ENCODE measurements at places on chromosomes 5 and 9.

DNA sequence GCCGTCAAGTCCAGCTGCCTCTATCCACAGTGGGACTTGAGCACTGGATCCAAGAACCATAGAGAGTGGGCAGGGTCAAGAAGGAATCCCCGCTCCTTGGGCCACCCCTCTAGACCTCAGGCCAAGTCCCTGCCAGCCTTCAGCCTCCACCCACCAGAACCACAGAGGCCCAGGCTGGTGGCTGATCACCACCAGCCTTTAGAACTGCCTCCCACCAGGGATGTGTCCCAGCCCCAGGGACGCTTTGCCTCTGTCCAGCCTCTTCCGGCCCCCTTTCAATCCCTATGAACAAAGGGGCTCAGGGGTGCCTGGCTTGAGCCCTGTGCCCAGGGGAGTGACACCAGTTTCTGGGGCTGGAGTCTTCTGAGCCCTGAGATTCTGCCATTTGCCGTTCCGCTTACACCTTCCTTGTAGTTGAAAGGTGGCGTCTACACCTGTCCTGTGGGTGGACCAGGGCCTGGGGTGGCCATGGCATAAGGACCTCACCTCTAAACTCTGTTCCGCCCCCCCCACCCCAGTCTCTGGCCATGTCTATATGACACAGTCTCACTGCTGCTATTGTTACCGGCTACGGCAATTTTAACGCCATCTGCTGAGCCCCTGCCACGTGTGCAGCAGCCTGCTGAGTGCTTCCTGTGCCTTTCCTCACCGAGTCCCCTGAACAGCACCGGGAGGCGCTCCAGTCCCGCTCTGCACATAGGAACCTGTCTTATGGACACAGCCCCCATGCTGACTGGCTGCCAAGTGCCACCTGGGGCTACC is 35.7 kb upstream of the ORM1 start:
- peak; percentile 24 for DNase-seq

DNA sequence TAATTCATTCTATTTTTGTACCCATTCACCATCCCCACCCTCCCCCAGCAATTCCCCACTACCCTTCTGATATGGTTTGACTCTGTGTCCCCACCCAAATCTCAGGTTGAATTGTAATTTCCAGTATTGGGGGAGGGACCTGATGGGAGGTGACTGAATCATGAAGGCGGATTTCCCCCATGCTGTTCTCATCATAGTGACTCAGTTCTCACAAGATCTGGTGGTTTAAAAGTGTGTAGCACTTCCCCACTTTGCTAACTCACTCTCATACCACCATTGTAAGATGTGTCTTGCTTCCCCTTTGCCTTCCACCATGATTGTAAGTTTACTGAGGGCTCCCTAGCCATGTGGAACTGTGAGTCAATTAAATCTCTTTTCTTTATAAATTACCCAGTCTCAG is 25.9 kb upstream of the TESK1 start:
- no peak for DNase-seq

DNA sequence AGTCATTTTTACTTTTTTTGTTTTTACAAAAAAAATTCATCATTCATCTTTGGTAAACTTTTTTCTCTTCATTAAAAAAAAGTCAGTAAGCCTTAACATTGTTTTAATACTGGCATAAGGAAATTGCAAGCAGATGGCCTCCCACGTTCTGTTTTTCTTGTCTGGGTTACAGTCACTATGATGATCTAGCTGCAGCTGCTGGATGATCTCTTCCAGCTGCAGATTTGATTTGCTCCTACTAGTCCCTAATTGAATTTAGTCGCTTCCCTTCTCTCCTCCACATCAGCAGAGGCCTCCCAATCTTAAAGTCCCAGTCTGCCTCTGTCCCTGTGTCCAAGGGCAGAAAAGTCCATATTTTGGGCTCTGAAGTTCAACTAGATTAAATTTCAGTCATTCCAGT is 106.8 kb upstream of the PTGER4 start:
- no peak for DNase-seq

- no peak for DNase-seq
These were observed 20.9 kb downstream of the FAM13B start for GRCh38 chr5:138011991-138012390.

- DNase-seq = no peak
These were observed 488.1 kb upstream of the PAPPA start for GRCh38 chr9:115665519-115665918.

GRCh38 chr5:51582871-51583394 is 199.7 kb downstream of the ISL1 start:
- no peak for DNase-seq

- DNase-seq = no peak
These were observed 86.7 kb upstream of the ICE1 start for GRCh38 chr5:5335700-5336264.

- DNase-seq = no peak
These were observed 232.5 kb downstream of the SPATA31A1 start for GRCh38 chr9:39587844-39588499.

DNA sequence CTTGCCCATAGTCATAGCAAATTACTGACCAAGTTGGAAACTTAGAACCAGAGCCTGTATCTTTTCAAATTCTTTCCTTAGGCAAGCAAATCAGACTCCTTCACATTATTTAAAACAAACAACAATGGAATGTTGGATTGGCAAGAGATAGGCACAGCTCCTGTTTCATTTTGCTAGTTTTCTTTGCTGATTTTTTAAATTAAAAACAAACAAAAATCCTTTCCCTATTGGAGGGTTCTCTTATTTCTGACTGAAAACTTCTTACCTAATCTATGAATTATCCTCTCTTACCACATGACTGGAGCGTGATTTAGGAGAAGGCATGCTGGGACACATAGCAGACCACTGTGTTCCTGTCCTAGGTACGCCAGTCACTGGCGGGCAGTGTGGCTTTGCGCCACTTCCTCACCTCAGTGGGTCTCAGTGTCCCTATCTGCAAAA is 63.0 kb downstream of the TTC39B start:
- no peak for DNase-seq

DNA sequence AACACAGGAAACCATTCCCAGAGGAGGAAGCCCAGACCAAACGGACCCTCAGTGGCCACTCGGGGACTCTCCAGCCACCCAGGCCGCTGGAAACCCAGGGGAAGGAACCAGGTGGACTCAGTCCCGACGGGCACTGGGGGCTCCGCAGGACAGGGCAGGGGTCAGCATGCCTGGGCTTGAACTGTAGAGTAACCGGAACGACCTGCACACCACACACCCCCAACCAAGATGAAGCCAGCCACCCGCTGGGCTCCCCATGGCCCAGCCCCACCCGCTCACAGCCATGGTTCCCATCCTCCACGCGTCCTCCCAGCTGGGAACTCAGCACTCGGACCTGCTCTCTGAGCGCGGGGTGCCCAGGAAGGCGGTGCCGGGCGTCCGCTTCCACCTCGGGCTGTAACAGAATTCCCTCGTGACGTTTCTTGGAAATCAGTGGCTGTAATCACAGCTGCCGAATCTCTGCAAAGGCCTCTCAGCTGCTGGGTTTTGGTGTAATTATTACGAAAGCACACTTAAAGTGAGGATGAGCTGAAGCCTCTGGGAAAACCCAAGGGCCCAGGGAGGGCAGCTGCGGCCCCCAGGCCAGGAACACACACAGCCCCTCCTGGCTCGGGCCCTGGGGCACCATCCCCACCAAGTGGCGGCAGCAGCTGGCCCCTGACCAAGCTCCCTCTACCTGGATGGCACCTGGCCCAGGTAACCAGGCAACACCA is 13.8 kb downstream of the NACC2 start:
- DNase-seq = no peak

- DNase-seq = no peak
These were observed 220.2 kb downstream of the ADAMTS6 start for GRCh38 chr5:65261499-65261898.

DNA sequence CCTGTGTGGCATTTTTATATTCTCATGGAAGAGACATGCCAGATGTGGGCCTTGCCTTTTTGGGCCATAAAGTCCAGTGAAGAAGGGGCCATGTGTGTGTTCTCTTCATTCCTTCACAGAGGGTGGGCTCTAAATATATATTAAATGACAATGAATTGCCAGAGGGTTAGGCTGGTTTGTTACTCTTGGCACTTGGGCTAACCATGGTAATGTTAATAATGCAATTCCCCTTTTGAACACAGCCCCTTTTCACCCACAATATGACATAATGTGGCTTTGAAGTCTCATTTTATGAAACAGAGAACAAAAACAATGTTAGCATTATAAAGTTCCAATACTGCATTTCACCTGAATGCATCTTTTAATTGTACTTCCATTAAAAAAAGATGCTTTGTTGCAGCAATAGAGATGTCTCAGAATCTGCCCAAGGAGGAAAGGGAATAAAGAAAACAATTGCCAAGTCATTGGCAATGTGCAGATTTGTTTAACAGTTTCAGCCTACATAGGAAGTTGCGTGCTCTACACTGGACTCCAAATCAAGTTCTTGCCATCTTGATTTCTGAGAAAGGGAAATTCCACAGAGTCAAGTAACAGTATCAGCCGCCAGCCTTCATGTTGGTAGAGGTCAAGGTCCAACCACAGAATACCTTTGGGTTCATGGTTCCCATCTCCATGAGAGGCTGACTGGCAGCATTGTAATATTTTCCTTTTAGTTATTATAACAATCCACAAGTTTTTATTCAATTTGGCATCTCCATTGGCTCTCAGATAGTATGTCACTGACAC is 141.9 kb downstream of the SLC12A2 start:
- DNase-seq = no peak

DNA sequence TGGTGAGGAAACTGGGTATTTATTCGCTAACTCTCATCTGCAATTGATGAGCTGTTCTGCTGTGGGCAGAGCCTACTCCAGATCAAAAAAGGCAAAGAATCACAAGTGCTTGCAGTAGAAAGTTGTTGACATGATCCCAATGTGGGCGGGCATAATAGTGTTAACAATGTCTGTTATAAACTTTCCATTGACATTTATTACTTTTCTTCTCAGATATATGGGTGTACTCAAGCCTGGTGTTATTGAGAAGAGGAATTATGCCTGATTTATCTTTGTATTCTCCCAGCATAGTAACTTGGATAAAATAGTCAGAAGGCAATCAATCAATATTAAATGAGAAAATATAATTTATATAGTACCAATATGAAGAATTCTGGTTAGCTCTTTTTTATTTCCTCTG is 47.8 kb downstream of the ZNF474 start:
- DNase-seq = no peak

GRCh38 chr5:53199882-53200281 is 90.3 kb upstream of the MOCS2 start:
- DNase-seq = no peak

- no peak for DNase-seq
These were observed 46.7 kb downstream of the WNK2 start for GRCh38 chr9:93230601-93231000.

DNA sequence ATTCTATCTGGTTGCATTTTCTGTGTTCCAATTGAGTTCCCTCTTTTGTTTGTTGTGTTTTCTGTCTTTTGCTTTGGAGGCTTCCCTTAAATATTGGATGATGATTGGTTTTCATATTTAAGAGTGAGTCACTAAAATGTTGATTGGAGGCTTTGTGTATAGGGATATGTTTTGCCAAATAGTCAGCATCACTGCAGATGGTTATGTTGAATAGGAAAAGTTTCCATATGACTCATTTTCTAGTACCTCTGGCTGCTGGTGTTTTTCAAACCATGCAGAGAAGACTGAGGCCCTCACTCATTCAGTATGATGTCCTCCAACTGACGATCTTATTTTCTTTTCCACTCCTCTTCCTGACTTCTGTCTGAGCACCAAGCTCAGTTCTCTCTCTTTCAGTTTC is 1290.0 kb downstream of the EFNA5 start:
- DNase-seq = no peak

GRCh38 chr5:73728493-73729273 is 102.7 kb downstream of the ARHGEF28 start:
- no peak for DNase-seq

DNA sequence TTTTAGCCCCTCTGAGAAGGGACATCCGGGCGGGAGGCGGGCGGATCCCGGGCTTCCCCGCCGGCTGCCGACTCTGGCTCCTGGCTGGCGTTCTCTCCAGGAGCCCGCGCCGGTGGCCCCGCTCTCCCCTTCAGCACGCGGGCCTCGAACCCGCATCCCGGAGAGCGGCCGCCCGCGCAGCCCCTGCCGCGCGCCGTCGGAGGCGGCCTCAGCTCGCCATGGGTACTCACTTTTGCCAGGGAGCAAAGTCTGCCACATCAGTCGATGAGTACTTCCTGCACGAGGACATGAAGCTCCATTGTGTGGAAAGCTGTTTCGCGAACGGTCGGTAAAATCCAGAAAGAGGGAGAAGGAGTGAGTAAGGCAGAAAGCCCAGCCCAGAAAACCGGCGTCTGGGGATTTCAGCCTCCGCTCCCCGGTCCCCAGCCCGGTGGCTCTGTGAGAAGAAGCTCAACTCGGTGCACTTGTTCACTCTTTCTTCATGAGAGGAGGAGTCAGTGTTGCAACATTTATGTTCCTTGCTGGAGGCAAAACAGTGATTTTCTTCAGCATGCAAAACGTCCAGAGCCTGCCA is at the start of gene PRLR:
PRLR (minus strand) TSS at position 450 of the 574 bp plus-strand sequence. CDS start 140,867 bp downstream, outside the sequence.
- no peak for DNase-seq

GRCh38 chr5:174323878-174324281 is 278.4 kb downstream of the NSG2 start:
- DNase-seq = no peak

DNA sequence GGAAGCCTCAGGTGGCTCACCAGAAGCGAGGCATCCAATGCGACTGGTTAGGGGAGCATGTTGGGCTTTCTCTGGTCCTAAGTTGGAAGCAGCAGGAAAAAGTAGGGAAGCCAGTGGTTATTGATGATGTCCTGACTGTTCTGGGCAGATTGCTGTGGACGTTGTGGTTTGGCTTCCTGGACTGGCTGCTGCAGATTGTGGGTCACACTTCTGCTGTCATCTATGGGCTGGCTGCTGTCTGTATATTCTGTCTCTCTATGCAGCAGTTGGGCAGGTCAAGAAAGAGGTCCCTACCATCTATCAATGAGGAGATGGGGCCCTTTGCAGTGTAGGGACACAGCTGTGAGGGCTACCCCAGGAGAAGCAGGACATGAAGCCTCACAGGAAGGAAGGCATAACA is 13.5 kb upstream of the MARCHF6 start:
- DNase-seq = no peak

DNA sequence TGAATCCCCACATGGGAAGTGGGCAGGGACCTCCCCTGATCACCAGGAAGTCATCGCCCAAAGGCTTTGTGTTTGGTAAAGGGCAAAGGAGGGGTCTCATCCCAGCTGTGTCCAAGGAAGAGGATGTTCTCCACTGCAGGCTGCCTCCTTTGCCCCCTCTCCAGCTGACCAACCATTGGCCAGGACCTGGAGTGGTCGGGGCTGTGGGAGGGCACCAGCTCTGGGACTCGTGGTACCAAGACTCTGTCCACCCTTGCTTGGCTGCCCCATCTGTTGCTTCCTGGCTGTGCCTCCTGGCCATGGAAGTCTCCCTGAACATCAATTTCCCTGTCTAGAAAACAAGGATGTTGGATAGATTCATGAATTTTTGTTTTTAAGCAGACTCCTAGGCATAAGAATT is 34.1 kb downstream of the COL15A1 start:
- DNase-seq = no peak

GRCh38 chr9:135840539-135840938 is 66.8 kb downstream of the CAMSAP1 start:
- DNase-seq = no peak

- no peak for DNase-seq
These were observed 41.6 kb upstream of the EXOC3 start for GRCh38 chr5:401146-402034.
